ENCODE measurements at places on chromosomes 7 and 10. TPM values are rescaled to one million over a fixed set of nuclear protein-coding genes. Genes with fewer than 3 reads are reported as not detected.

DNA sequence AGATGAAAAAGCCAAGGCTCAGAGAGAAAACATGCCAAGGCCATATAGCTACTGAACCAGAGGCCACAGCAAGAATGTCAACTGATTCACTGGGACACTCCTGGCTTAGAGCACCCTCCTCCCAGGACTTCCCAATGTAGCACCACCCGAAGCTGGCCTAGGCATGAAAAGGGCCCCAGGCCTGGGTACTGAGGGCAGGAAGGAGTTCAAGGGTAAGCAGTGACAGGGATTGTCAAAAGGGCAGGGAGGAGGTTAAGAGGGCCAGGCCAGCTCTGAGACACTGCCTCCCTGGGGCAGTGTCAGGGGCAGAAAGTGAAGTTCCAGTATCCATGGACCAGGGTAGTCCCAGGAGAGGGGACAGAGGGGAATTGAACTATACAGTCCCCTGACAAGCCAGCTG lies 57.8 kb downstream of the FRMPD2 start:
- DNase-seq: no peak

DNA sequence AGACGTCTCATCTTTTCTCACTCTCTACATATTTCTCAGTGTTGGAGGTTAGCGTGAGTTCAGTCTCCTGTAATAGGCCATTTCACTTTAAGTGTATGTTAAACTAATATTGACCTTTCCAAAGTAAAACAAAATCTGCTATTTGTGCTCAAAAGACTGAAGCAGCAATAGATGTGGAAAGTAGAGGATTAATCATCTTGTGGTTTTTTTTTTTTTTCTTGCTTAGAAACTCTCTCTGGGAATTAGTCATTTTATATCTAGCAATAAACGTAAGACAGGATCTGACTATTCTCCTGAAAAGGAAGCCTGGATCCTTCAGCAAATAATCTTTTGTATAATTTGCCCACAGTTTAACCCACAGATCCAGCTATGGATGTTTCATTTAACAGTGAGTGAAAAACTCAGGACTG lies 81.7 kb downstream of the NRP1 start:
- peak; percentile 89 for DNase-seq

- DNase-seq: no peak
Observed at GRCh38 chr7:83947260-83947659, 247.3 kb downstream of the SEMA3A start.

PILRA gene
- not detected for total RNA-seq

CYP2C9 gene
- total RNA-seq: not detected

GALNT17 gene
- total RNA-seq: not detected

Measured in IMR-90 (cell line).